ENCODE measurements at places on chromosomes 2 and 18.
A peak's percentile ranks its signal among the peaks of the same experiment; 100 is the strongest.

- DNase-seq, result peak; percentile 70
Measured at GRCh38 chr2:168607992-168608391, 151.9 kb downstream of the CERS6 start.

- DNase-seq, result peak; percentile 17
Measured at GRCh38 chr18:24992491-24992890, 359.5 kb downstream of the ZNF521 start.

GRCh38 chr2:180334514-180334913 is 327.4 kb upstream of the CWC22 start:
- no peak for DNase-seq

DNA sequence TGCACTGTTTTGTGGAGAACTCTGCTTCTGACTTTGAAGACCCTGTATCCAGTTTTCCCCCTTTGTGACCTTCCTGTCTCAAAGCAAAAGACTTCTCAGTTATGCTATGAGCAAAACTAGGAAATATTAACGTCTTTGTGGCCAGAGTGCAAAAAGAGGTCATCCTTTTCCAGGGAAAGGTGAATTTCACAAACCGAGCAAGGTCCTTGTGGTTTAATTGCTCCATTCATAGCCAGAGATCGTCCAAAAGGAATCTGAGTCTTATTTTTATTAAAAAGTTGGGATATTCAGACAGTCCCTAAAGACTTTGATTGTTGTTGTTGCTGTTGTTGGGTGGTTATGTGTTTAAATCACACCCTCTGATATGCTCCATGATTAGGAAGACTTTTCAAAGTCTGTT is 77.4 kb downstream of the NAB1 start:
- DNase-seq, result peak; percentile 4

- DNase-seq, result peak; percentile 83
Measured at GRCh38 chr2:217316743-217317142, 456.9 kb upstream of the TNP1 start.

- DNase-seq, result peak; percentile 77
Measured at GRCh38 chr2:189534854-189535832, 45.4 kb downstream of the SLC40A1 start.

DNA sequence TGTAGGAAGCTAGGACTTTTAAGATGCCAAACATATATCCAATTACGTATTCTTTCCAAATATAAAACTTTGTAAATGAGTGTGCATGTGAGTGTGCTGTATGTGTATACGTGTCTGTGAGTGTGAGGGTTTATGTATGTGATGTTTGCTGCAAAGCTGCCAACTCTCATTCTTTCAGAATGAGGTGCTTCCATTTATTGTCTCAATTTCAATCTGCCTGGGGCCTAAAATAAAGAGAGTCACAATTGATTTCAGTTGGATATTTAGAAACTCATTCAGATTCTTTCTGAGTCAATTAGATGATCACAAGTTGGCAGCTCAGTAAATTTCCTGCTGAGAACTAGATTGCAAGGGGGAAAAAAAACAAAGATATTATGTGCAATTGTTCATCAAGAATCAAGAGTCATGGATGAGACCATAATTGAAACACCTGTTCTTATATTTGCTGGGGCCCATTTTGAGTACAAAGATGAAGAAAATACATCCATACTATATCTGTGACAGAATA is 621.2 kb upstream of the ACVR2A start:
- no peak for DNase-seq

- no peak for DNase-seq
Measured at GRCh38 chr2:119879502-119879901, 119.8 kb downstream of the PTPN4 start.

DNA sequence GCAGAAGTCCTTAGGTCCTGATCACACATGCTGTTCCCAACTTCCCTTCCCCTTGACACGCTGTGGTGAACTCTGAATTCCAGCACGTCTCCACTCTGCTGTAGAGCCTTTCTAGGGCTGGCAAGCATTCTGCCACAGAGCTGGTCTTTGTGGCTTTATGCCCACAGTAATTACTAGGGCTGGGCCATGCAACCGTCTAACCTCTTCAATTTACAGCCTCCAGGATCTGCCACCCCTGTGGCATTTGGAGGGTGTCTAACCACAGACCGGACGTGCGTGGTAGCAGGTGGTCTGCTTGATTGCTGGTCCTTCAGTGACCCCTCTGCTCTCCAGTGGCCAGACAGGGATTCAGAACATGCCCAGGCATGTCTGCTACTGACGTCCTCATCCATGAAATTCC is 43.1 kb upstream of the TGFA start:
- peak; percentile 12 for DNase-seq

GRCh38 chr2:57981083-57981768 is 65.4 kb upstream of the VRK2 start:
- DNase-seq, result peak; percentile 66

Data from iris pigment epithelial cell (primary cell).